Uterus (tissue), 4 donors: ENCODE measurements at places on chromosomes 13 and 19. TPM values are rescaled to one million over a fixed set of nuclear protein-coding genes. Genes with fewer than 3 reads are reported as not detected.

DNA sequence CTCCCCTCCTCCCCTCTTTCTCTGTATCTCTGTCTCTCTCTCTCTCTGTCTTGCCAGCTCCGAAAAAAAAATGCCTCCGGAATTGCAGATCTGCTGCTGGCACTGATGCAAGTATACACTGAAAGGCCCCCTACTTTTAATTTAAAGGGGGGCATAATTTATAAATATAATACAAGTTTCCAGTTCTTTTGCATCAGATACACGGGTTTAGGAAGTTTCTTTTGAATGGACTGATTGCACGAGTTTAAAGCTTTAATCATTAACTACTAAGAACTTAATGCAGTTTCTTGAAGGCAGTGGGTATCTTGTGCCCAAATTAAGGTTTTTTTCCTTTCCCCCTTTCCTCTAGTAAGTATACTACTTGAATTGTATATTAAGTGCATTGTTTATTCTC is 1.4 kb downstream of the FGF9 start:
- H3K4me3 ChIP-seq = no peak overlapping the region
- no peaks in the 10 kb centered on the region for H3K27me3 ChIP-seq
- no peak for DNase-seq
- H3K4me1 ChIP-seq = peaks cover 8% of the 10 kb centered on the region
- H3K27ac ChIP-seq = no peak overlapping the region
- H3K36me3 ChIP-seq = no peaks in the 10 kb centered on the region

The PNMA8C gene
- total RNA-seq = not detected

The LGALS7B gene
- 1.1 TPM for total RNA-seq

The ZNF530 gene
- 0.29 TPM for total RNA-seq

GRCh38 chr13:40063703-40064102 is 408.2 kb downstream of the COG6 start:
- H3K27me3 ChIP-seq = no peaks in the 10 kb centered on the region
- H3K27ac ChIP-seq = peak overlapping the region; percentile 62
- DNase-seq = no peak
- H3K4me3 ChIP-seq = no peak overlapping the region
- peaks cover 11% of the 10 kb centered on the region for H3K4me1 ChIP-seq

GRCh38 chr19:56400485-56400884 is 3.6 kb upstream of the ZNF583 start:
- no peak for DNase-seq
- H3K27me3 ChIP-seq = no peaks in the 10 kb centered on the region
- no peaks in the 10 kb centered on the region for H3K4me1 ChIP-seq
- H3K36me3 ChIP-seq = no peaks in the 10 kb centered on the region
- H3K27ac ChIP-seq = no peak overlapping the region
- no peak overlapping the region for H3K4me3 ChIP-seq

The ZNF540 gene
- 2.4 TPM for total RNA-seq

The TEKTIP1 gene
- total RNA-seq = not detected

- peak; percentile 28 for DNase-seq
- H3K4me1 ChIP-seq = no peaks in the 10 kb centered on the region
- H3K4me3 ChIP-seq = no peak overlapping the region
- H3K36me3 ChIP-seq = no peaks in the 10 kb centered on the region
- H3K27me3 ChIP-seq = no peaks in the 10 kb centered on the region
Observed at GRCh38 chr13:29472332-29472961, 123.0 kb downstream of the SLC7A1 start.

DNA sequence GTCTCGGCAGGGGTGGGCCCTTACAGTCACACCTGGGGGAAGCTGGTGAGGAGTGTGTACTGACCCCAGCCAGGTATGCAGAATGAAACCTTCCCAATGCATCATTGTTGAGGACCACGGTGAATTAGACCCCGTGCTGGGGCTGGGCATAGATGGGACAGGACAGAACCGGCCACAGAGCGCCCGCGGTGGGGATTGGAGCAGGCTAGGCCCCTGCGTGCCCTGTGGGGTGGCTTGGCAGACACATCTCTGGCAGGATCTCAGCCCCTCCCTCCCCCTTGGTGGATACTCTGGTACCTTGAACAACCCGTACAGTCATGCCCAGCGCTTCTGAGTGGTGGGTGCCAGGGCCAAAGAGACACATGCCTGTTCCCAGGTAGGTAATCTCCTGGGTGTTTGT is 200.6 kb downstream of the TEX29 start:
- DNase-seq = no peak
- no peaks in the 10 kb centered on the region for H3K4me1 ChIP-seq
- H3K27me3 ChIP-seq = no peaks in the 10 kb centered on the region
- no peaks in the 10 kb centered on the region for H3K36me3 ChIP-seq

DNA sequence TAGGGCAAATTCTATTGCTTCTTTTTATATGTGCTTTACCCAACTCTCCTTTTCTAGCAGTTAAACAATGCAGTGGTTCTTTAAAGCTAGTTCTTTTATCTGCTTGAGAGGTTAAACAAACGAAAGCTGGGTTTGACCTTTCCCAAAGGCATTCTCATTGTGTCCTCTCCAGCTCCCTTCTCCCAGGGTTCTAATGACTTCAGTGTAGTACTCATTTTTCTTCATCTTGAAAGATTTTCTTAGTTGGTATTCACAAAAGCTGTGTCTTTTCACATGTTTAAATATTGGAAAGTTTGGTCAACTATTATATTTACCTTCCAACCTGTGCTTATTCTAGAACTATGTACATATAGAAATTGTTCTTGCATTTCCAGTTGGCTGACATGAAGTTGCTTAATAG is 1.5 kb downstream of the WASF3 start:
- no peak overlapping the region for H3K27ac ChIP-seq
- DNase-seq = no peak
- H3K27me3 ChIP-seq = no peaks in the 10 kb centered on the region

- peak; percentile 80 for DNase-seq
- H3K4me1 ChIP-seq = no peaks in the 10 kb centered on the region
- H3K27me3 ChIP-seq = no peaks in the 10 kb centered on the region
- H3K4me3 ChIP-seq = peak within 1 kb of the TSS; percentile 50
- peak within 1 kb of the TSS; percentile 52 for H3K27ac ChIP-seq
Observed at GRCh38 chr19:49157445-49158224, at the start of gene TRPM4. TRPM4 (plus strand) TSS chr19:49157792; CDS start chr19:49157867, 75 bp downstream.

DNA sequence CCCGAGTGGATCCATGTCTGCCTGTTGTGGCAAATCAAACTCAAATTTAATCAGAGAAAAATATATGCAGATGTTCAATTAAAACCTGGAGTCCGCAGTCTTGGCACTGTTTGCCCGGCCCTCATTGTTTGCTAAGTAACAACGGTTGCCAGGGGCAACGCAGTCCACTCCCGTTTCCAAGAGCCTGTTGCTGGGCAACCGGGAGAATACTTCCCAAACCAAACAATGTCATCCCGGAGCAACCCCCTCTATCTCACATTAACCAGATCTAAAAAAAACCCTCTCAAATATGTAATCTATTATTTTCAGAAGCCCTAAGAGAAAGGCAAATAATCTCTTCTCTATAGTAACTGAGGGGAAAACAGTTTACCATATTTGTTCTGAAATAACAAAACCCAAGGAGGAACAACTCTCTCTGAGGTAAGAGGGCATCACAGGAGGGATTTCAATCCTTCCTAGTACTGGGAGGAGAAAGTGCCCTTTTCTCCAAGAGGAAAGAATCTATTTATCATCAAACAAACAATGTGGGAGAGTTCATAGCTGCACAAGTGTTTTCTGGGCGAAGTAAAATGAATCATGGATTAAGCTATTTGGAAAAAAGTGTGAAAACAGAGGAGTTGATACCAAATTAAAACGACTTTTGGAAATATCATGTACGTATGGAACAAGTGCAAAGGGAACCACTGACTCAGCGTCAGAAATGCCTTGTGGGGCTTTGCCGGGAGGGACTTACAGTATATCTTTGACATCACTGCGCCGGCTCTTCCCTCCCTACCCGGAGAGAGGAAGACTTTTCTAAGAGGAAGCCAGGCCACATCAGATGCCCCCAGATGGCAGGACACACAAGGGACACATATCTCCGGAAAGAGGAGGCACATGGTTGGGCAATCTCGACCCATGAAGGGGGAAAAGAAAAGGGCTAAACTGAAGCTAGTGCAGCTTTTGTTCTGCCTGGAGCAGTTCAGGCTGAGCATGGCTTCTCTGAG is 43.3 kb downstream of the RFX2 start:
- no peaks in the 10 kb centered on the region for H3K27me3 ChIP-seq
- H3K36me3 ChIP-seq = no peaks in the 10 kb centered on the region
- no peak overlapping the region for H3K4me3 ChIP-seq
- H3K4me1 ChIP-seq = peaks cover 21% of the 10 kb centered on the region

The SPRYD7 gene
- total RNA-seq = 1.8 TPM

GRCh38 chr19:40155749-40156265 is 35.4 kb upstream of the MAP3K10 start:
- H3K4me1 ChIP-seq = no peaks in the 10 kb centered on the region
- no peak for DNase-seq
- no peaks in the 10 kb centered on the region for H3K36me3 ChIP-seq
- H3K27me3 ChIP-seq = no peaks in the 10 kb centered on the region

The NDUFA7 gene
- total RNA-seq = not detected

- peak overlapping the region; percentile 98 for H3K27ac ChIP-seq
- no peak overlapping the region for H3K4me3 ChIP-seq
- H3K36me3 ChIP-seq = no peaks in the 10 kb centered on the region
- DNase-seq = no peak
- H3K4me1 ChIP-seq = peaks cover 35% of the 10 kb centered on the region
- H3K27me3 ChIP-seq = no peaks in the 10 kb centered on the region
Observed at GRCh38 chr19:1276628-1277022, 1.3 kb downstream of the FAM174C start.

- no peak overlapping the region for H3K4me3 ChIP-seq
- no peak overlapping the region for H3K27ac ChIP-seq
- H3K27me3 ChIP-seq = peaks cover 8% of the 10 kb centered on the region
- DNase-seq = peak; percentile 10
Observed at GRCh38 chr19:1309977-1310852, 24.5 kb downstream of the EFNA2 start.

GRCh38 chr13:59364641-59365085 is 799.1 kb downstream of the DIAPH3 start:
- no peak for DNase-seq
- H3K27me3 ChIP-seq = no peaks in the 10 kb centered on the region
- H3K4me1 ChIP-seq = no peaks in the 10 kb centered on the region
- no peak overlapping the region for H3K4me3 ChIP-seq
- no peak overlapping the region for H3K27ac ChIP-seq

- no peaks in the 10 kb centered on the region for H3K36me3 ChIP-seq
- H3K27ac ChIP-seq = no peak overlapping the region
- H3K4me3 ChIP-seq = no peak overlapping the region
- no peak for DNase-seq
- H3K27me3 ChIP-seq = no peaks in the 10 kb centered on the region
Observed at GRCh38 chr13:51444922-51445321, 7.9 kb downstream of the INTS6 start.

The NAPSA gene
- not detected for total RNA-seq

The RGS9BP gene
- 0.62 TPM for total RNA-seq
